ENCODE measurements at places on chromosomes 1 and 21.

DNA sequence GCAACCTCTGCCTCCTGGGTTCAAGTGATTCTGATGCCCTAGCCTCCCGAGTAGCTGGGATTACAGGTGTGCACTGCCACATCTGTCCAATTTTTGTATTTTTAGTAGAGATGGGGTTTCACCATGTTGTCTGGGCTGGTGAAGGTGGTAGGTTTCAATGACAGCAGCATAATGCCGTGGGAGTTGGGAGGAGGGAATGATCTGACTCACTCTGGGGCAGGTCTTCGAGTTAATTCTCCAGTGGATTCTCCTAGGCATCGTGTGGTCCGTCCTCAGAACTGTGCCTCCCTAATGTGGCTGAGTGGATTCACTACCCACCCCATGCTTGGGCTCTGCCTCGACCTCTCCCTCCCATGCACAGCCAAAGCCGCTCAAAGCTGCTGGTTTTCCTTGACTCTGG lies 1.7 kb upstream of the GPR37L1 start:
- no peak for DNase-seq

DNA sequence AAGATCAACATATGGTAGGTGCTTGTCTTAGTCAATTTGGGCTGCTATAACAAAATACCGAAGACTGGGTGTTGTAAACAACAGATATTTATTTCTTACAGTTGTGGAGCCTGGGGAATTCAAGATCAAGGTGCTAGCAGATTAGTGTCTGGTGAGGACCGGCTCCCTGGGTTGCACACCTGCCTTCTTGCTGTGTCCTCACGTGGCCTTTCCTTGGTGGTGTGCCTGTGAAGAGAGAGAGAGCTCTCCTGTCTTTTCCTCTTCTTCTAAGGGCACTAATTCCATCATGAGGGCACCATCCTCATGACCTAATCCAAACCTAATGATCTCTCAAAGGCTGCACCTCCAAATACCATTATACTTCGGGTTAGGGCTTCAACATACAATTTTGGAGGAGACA lies 45.8 kb upstream of the ATF3 start:
- no peak for DNase-seq

DNA sequence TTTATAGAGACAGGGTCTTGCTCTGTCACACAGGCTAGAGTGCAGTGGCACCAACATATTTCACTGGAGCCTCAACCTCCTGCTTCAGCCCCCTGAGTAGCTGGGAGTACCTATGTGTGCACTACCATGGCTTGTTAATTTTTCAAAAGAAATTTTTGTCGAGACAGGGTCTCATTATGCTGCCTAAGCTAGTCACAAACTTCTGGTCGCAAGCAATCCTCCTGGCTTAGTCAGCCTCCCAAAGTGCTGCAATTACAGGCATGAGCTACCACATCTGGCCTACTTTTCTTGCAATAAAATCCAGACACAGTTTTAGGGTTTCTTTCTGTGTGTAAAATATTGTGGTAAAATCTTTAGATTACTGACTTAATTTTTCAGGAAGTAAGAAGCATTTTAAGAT lies 27.9 kb upstream of the NTPCR start:
- DNase-seq, result no peak

GRCh38 chr1:58943776-58944175 lies 159.9 kb upstream of the JUN start:
- DNase-seq, result no peak

All from NAMALWA (cell line).